ENCODE measurements at places on chromosomes 1 and 21.

GRCh38 chr1:173590557-173590956 is 12.3 kb downstream of the SLC9C2 start:
- no peak for DNase-seq

DNA sequence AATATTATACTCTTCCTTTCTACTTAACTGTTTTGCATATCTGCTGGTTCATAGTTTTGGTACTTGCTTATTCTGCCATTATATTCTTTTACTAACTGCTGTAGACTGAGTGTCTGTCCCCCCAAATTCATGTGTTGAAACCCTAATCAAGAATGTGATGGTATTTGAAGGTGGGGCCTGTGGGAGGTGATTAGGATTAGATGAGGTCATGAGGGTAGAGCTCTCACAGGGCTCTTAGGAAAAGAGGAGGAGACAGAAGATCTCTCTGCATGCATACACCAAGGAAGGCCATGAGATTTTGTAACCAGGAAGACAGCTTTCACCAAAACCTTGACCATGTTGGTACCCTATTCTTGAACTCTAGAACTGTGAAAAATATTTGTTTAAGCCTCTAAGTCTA is 354.1 kb upstream of the B3GALT2 start:
- no peak for DNase-seq

- DNase-seq, result no peak
Measured at GRCh38 chr1:7014640-7014930, 229.3 kb downstream of the CAMTA1 start.

DNA sequence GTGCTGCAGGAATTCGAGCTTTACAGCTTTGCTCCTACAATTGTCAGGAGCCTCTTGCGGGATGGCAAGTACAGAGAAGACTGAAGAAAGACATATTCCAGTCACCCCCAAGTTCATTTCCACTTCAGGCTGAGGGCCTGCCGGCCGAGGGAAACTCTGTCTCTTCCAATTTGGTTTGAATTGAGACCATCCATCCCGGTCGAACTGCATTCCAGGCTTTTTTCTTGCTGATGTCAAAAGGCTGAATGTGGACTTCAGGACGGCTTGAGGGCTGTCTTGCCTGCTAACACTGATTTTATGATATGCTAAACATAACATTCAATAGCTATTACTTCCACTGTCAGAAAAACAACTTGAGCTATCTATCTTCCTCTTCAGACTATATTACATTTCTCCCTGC is 79.8 kb upstream of the PLXNA2 start:
- DNase-seq, result no peak

DNA sequence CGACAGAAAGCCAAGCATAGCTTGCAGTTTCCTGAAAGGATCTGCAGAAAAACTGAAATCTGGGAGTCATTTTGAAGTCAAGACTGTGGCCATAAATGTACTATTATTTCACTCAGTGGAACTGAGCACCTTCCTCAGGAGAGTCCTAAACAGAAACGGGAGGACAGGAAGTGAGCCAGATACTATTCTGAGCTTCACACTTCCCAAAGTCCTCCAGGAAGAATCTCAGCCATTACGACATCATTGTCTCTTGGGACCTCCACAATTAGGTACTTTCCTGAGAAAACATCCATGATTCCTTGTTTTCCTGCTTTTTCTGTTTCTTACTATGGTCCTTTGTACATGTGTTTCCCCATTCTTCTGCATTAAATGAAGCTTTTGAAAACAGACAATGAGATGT is 299.2 kb upstream of the USP25 start:
- DNase-seq, result no peak

GRCh38 chr1:38098101-38098847 is 51.7 kb upstream of the POU3F1 start:
- no peak for DNase-seq
